ENCODE measurements at places on chromosomes 2 and 18. TPM values are rescaled to one million over a fixed set of nuclear protein-coding genes. Genes with fewer than 3 reads are reported as not detected.

- no peak for DNase-seq
These were observed 197.0 kb downstream of the UBE2E3 start for GRCh38 chr2:181177376-181177775.

DNA sequence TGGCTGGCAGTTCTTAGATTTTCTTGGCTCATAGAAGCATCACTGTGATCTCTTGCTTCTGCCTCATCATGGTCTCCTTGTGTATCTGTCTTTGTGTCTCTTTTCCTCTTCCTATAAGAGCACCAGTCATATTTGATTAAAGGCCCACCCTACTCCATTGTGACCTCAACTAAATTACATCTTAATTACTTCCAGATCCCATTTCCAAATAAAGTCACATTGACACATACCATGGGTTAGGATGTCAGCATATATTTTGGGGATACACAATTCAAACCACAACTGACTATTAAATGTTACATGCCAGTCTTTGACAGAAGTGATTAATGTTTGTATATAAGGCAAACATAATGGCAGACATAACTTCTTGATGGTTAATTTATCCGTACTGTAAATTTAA is 27.3 kb upstream of the TMX3 start:
- DNase-seq = no peak

CRYGC gene
- not detected for polyA plus RNA-seq

NEU4 gene
- 7.0 TPM for polyA plus RNA-seq
